Naive B cell (primary cell): ENCODE measurements at places on chromosomes 2 and 18. TPM values are rescaled to one million over a fixed set of nuclear protein-coding genes. Genes with fewer than 3 reads are reported as not detected.

Gene FZD7
- not detected for polyA plus RNA-seq

Gene SCYGR7
- not detected for polyA plus RNA-seq

Gene ZSWIM2
- not detected for polyA plus RNA-seq

Gene DPP10
- not detected for polyA plus RNA-seq

Gene TMEM17
- not detected for polyA plus RNA-seq

Gene TFCP2L1
- polyA plus RNA-seq: not detected

Gene KRTCAP3
- 8.3 TPM for polyA plus RNA-seq

Gene NAT8
- polyA plus RNA-seq: not detected

Gene ONECUT2
- polyA plus RNA-seq: not detected

Gene FAM110C
- not detected for polyA plus RNA-seq

Gene IL36B
- not detected for polyA plus RNA-seq
